GM18507 (cell line): ENCODE measurements at places on chromosomes 7 and 10.

DNA sequence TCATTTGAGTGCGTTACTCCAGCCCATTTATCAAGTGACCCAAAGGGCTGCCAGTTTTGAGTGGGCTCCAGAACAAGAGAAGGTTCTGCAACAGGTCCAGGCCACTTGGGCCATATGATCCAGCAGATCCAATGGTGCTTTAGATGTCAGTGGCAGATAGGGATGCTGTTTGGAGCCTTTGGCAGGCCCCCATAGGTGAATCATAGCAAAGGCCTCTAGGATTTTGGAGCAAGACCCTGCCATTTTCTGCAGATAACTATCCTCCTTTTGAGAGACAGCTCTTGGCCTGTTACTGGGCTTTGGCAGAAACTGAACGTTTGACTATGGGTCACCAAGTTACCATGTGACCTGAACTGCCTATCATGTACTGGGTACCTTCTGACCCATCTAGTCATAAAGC, 358.8 kb upstream of the SEMA3C start:
- DNase-seq, result no peak

- no peak for DNase-seq
Measured at GRCh38 chr7:4102231-4102841, 579.8 kb upstream of the FOXK1 start.

- no peak for DNase-seq
Measured at GRCh38 chr7:116576350-116577319, 51.8 kb downstream of the CAV1 start.

- DNase-seq, result no peak
Measured at GRCh38 chr10:88461426-88461825, 121.7 kb downstream of the RNLS start.

GRCh38 chr10:11295492-11295891, 277.8 kb downstream of the CELF2 start:
- no peak for DNase-seq

- no peak for DNase-seq
Measured at GRCh38 chr7:13727279-13727678, 262.2 kb downstream of the ETV1 start.

- DNase-seq, result peak; percentile 85
Measured at GRCh38 chr10:3935141-3935540, 150.1 kb upstream of the KLF6 start.

DNA sequence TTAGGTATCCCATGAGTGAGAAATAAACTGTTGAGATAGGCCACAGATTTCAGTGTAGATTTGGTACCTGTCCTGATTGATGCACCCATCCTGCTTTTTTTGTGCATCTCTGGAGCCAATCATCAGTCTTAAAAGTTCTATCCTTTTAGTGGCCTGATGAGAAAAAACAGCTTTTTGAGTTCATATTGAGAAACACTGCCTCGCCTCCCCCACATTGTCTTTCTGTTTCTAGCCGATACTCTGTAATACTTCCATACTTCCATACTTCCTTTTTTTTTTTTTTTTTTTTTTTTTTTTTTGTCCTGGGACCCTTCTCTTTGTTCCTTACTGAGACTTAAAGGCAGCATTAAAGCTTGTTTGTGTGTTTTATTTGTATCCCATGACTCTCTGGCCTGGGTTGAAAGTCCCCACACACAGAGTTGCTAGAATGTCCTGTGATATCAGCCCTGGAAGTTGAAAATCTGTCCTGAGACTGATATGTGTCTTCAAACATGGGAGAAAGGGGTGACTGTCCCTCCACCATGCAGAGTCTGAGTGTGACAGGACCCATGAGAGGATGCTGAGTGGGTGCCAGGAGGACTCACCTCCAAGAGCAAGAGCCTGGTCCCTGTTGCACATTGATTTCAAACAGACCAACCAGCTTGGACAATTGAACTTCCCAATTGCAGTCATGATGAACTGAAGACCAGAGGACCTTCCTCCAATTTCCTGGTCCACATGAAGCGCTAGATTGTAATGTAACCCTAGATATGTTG, 5.7 kb downstream of the ZNF22 start:
- DNase-seq, result no peak

GRCh38 chr10:48541144-48541795, 63.6 kb downstream of the ARHGAP22 start:
- DNase-seq, result no peak

DNA sequence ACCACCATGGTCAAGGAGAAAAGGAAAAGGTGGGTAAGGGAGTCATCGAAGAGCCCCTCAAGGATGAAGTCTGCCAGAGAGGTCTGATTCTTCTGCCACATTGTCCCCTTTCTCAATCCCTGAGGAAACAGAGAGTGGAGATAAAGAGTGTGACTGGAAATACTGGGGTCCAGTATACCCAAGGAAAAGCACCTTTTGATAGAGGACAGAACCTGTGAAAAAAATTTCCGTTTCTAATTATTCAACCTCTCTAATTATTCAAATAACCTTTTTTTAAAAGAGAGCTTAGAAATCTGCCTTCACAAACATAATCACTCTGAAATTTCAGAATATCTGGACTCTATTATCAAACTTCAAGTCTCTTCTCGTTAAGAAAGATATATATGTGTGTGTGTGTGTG, at the start of gene OR2AE1:
Gene OR2AE1 (minus strand): TSS at position 101 of the 400 bp plus-strand sequence. CDS start 0 bp downstream, at position 101.
- no peak for DNase-seq

- no peak for DNase-seq
Measured at GRCh38 chr10:8663131-8663530, 608.6 kb downstream of the GATA3 start.

DNA sequence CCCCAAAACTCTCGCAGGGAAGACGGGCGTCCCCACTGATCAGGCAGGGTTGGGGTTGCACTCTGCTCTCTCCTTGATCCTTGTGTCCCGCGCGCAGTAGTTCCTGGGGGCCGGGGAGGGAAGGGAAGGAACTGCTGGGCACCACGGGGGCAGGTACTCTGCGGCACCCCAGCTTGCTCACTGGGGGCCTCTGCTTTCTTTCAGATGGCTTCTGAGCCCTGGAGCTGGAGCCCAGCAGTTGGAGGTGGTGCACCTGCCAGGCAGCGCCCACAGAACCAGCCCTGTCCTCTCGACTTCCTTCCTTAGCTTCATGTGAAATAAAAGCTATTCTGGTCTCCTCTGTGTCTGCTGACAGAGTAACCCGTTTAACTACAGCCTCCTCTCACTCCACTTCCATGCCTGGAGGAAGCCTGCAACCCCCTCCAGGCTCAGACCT, 12.2 kb downstream of the PLAC9 start:
- no peak for DNase-seq

- no peak for DNase-seq
Measured at GRCh38 chr10:61974601-61975390, 73.3 kb downstream of the ARID5B start.

GRCh38 chr7:44184206-44184872, 4.9 kb downstream of the GCK start:
- DNase-seq, result no peak

DNA sequence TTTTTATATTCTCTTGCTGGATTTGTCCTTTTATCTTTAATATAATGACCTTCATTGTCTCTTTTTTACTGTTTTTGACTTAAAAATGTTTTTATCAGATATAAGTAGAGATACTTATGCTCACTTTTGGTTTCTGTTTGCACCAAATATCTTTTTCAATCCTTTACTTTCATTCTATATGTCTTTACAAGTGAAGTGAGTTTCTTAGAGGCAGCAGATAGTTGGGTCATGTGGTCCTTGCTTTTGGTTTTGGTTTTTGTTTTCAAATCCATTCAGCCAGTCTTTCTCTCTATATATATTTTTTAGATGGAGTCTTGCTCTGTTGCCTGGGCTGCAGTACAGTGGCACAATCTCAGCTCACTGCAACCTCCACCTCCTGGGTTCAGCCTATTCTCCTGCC, 932.4 kb upstream of the LRRTM3 start:
- DNase-seq, result no peak

- DNase-seq, result no peak
Measured at GRCh38 chr7:50304911-50305582, 531 bp downstream of the IKZF1 start.

GRCh38 chr7:48154792-48155413, 16.4 kb upstream of the ABCA13 start:
- DNase-seq, result peak; percentile 2

DNA sequence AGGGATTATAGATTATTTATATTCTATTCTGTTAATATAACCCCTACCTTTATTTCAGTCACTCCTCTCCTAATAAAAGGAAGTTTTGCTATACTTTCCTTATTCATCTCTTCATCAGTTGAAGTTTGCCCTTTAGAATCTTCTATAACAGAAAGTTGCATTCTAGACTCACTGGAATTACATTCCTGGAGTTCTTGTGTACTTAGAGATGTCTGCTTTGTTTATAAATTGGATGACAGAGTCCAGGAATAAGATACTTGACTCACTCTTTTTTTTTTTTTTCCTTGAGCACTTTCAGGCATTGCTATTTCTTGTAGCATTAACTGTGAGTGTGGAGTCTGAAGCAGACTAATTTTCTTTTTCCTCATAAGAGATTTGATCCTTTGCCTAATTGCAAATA, 640.8 kb downstream of the XPNPEP1 start:
- no peak for DNase-seq

DNA sequence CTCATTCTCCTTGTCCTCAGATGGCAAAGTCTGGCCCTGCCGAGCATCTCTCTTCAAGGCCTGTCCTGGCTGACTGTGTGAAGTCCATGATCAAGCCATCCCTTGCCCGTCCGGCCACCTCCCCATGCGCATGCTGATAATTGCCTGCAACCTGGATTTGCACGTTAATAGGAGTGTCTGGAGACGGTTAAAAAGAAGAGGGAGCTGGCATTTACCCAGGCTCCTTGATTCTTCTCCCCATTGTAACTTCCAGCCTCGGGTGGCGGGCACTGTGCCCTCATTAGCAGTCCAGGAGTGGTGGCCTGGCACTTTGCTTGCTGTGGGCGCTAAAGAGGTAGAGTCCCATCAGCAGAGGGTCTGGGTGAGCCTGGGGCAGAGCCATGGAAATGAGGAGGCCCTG, 157.4 kb downstream of the C10orf105 start:
- no peak for DNase-seq

GRCh38 chr7:30526163-30526562, 21.5 kb upstream of the GGCT start:
- DNase-seq, result no peak

DNA sequence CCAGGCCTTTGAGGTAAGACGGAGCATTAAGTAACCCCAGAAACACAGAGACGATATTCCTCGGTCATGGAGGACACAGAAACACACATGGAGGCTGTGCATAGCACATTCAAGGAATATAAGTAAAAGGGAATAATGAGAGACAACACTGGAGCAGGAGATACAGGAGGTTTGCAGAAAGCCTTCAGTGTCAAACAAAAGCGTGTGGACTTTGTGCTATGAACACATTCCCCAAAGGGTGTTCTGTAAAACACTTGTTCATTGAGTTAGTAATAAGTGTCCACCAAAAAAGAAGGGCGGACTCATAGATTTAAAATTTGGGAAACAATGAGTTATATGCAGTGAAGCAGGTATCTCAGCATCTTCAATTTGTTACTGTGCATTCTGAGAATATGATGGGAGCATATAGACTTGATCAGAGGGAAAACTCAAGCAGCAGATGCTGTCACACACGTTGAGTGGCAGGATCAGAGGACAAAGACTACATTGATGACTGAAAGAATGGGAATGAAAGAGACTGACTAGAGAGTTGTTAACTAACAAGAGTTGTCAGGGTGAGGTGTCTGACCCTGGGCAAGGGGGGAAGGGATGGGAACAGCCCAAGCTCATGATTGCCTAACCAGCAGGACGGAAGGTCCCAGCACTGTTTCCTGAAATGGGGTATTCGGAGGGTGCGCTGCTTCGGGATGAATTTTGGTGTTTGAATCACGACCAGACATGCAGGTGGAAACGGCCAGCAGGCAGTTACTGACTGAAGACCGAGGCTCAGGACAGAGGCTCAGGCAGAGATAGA, 85.2 kb upstream of the VIPR2 start:
- no peak for DNase-seq

- no peak for DNase-seq
Measured at GRCh38 chr7:2247141-2247995, 5.3 kb downstream of the NUDT1 start.

DNA sequence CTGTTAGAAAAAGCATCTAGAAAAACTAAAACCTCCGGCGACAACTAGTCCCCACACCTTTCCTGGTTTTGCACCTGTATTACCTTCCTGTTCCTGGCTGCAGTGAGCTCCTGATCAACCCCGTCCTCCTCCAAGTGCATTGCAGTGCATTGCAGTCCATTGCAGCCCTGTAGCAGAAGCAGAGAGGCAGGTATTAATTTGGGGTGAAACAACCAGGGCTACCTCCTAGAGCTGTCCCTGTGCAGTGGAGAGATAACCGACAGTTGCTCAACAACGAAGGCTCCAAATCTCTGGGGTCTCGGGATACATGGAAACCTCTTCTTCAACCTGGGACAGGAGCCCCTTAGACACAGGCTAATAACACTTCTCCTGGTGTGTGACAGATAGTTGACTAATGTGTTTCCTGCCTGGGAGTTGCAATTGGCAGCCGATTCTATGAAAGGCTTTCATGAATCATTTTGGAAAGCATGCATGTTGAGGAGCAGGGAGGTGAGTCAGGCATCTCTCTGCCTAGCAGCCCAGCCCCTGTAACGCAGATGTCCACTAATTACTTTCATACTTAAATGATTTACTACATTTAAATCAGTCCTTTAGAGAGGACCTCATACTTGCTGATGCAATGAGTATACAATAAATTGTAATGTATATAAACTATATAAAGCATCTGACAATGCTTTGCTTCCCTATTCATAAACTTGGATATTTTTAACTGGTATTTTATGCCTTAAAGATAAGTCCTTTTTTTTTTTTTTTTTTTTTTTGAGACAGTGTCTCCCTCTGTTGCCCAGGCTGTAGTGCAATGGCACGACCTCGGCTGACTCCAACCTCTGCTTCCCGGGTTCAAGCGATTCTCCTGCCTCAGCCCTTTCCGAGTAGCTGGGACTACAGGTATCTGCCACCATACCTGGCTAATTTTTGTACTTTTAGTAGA, 59.0 kb downstream of the PRR15 start:
- DNase-seq, result no peak

- DNase-seq, result no peak
Measured at GRCh38 chr7:29130096-29130495, 16.2 kb downstream of the CPVL start.

DNA sequence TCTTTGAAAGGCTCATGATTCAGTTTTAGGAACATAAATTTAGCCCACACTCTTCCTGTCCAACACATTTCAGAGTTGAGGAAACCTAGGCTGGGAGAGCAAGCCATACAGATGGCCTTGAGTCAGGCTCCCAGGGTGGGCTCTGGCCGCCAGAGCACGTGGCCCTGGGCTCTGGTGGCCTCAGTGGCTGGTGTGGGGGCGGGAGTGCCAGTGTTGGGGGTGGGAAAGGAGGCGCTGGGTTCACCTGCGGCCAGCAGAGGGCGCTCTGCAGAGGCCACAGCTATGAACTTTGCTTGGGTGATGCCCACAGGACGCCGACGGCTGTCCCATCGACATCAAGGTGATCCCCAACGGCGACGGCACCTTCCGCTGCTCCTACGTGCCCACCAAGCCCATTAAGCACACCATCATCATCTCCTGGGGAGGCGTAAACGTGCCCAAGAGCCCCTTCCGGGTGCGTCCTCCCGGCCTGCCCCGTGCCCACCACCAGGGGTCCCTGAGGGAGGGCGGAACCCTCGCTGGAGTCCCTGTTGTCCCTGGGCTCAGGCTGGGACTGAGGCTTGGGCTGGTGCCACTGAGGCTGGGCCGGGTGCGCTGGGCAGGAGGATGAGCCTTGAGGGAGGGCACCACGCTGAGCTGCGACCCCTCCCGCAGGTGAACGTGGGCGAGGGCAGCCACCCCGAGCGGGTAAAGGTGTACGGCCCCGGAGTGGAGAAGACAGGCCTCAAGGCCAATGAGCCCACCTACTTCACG, 11.9 kb downstream of the FLNC start:
- DNase-seq, result peak; percentile 65

- no peak for DNase-seq
Measured at GRCh38 chr10:2906974-2907373, 160.4 kb upstream of the PFKP start.
